Pancreas (tissue), 10 donors: ENCODE measurements at places on chromosomes 2 and 18.

- no peaks in the 10 kb centered on the region for H3K4me1 ChIP-seq
- H3K4me3 ChIP-seq: no peak overlapping the region
- peaks cover 8% of the 10 kb centered on the region for H3K27me3 ChIP-seq
- no peaks in the 10 kb centered on the region for H3K36me3 ChIP-seq
These were observed 65.6 kb downstream of the NOL4 start for GRCh38 chr18:34158881-34159690.

GRCh38 chr18:7232218-7232617, 1.3 kb downstream of the LRRC30 start:
- no peak overlapping the region for H3K27ac ChIP-seq
- H3K27me3 ChIP-seq: no peaks in the 10 kb centered on the region
- DNase-seq: no peak
- H3K4me1 ChIP-seq: no peaks in the 10 kb centered on the region
- H3K36me3 ChIP-seq: no peaks in the 10 kb centered on the region

GRCh38 chr2:64745562-64745961, 91.8 kb upstream of the SERTAD2 start:
- DNase-seq: no peak
- no peak overlapping the region for H3K4me3 ChIP-seq
- no peaks in the 10 kb centered on the region for H3K27me3 ChIP-seq
- no peak overlapping the region for H3K27ac ChIP-seq
- H3K4me1 ChIP-seq: peaks cover 9% of the 10 kb centered on the region

- H3K4me1 ChIP-seq: no peaks in the 10 kb centered on the region
- H3K27me3 ChIP-seq: no peaks in the 10 kb centered on the region
- no peak overlapping the region for H3K4me3 ChIP-seq
- DNase-seq: no peak
- H3K27ac ChIP-seq: peak overlapping the region; percentile 57
These were observed 34.5 kb downstream of the INSIG2 start for GRCh38 chr2:118122594-118123281.

- H3K4me3 ChIP-seq: no peak overlapping the region
- H3K36me3 ChIP-seq: no peaks in the 10 kb centered on the region
- peaks cover 6% of the 10 kb centered on the region for H3K4me1 ChIP-seq
- no peaks in the 10 kb centered on the region for H3K27me3 ChIP-seq
- no peak for DNase-seq
- no peak overlapping the region for H3K27ac ChIP-seq
These were observed 8.7 kb upstream of the AAK1 start for GRCh38 chr2:69652206-69652605.

- no peak overlapping the region for H3K4me3 ChIP-seq
- DNase-seq: no peak
- H3K4me1 ChIP-seq: no peaks in the 10 kb centered on the region
- no peak overlapping the region for H3K27ac ChIP-seq
These were observed 451.7 kb upstream of the HS6ST1 start for GRCh38 chr2:128770143-128771085.

DNA sequence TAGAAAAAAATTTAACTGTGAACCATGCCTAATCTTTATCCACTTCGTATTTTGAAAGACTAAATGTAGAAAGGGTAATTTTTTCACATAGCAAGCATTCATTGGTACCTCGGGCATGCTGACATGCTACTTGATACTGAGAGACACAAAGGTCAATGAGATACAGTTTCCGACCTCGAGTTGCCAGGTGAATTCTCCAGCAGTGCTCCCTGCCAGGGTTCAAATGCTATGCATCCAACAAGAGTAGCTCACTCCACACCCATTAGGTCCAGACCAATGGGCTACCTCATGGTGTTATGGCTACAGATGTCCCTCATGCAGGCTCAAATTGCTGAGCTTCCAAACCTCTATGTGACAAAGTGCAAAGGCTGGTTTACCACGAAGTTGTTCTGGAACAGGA, 305.8 kb downstream of the PIEZO2 start:
- H3K27me3 ChIP-seq: no peaks in the 10 kb centered on the region
- H3K27ac ChIP-seq: no peak overlapping the region
- no peaks in the 10 kb centered on the region for H3K36me3 ChIP-seq
- H3K4me3 ChIP-seq: no peak overlapping the region

DNA sequence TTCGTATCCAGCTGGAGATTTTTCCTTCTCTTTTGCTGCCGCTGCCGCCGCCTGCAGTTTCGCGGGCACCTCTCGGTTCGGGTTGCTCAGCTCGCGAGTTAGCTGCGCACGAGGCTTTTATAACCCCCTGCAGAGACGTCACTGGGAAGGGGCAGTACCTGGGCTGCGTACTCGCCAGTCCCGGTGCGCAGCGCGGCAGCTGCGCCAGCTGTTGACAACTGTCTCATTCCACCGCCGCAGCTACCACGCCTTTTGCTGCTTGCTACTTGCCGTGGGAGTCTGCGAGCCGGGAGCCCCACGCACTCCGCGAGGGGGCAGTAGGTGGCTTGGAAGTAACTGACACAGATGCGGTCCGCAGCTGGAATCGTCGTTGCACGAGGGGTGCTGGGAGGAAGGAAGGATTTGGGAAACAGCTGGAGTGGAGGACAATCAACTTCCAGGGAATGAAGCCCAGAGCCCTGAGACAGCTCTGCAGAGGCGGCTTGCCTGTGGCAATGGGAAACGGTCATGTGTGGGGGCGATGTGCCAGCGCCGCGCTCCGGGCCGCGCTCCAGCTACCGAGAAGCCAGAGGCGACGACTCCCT, at the start of gene TACR1:
Gene TACR1 (minus strand): TSS at position 93 of the 584 bp plus-strand sequence. CDS start 586 bp downstream, outside the sequence.
- H3K27ac ChIP-seq: no peak within 1 kb of the TSS
- no peaks in the 10 kb centered on the region for H3K36me3 ChIP-seq
- DNase-seq: peak; percentile 74
- peaks cover 18% of the 10 kb centered on the region for H3K4me1 ChIP-seq
- peaks cover 14% of the 10 kb centered on the region for H3K27me3 ChIP-seq
- peak within 1 kb of the TSS; percentile 3 for H3K4me3 ChIP-seq

- H3K27ac ChIP-seq: no peak overlapping the region
- no peak overlapping the region for H3K4me3 ChIP-seq
- no peaks in the 10 kb centered on the region for H3K27me3 ChIP-seq
- peaks cover 17% of the 10 kb centered on the region for H3K4me1 ChIP-seq
- no peaks in the 10 kb centered on the region for H3K36me3 ChIP-seq
These were observed 28.7 kb downstream of the IGFBP5 start for GRCh38 chr2:216666461-216667233.

- no peaks in the 10 kb centered on the region for H3K4me1 ChIP-seq
- no peaks in the 10 kb centered on the region for H3K36me3 ChIP-seq
- H3K27ac ChIP-seq: no peak overlapping the region
- peak; percentile 71 for DNase-seq
These were observed 558 bp downstream of the FBXO41 start for GRCh38 chr2:73283545-73284295.

DNA sequence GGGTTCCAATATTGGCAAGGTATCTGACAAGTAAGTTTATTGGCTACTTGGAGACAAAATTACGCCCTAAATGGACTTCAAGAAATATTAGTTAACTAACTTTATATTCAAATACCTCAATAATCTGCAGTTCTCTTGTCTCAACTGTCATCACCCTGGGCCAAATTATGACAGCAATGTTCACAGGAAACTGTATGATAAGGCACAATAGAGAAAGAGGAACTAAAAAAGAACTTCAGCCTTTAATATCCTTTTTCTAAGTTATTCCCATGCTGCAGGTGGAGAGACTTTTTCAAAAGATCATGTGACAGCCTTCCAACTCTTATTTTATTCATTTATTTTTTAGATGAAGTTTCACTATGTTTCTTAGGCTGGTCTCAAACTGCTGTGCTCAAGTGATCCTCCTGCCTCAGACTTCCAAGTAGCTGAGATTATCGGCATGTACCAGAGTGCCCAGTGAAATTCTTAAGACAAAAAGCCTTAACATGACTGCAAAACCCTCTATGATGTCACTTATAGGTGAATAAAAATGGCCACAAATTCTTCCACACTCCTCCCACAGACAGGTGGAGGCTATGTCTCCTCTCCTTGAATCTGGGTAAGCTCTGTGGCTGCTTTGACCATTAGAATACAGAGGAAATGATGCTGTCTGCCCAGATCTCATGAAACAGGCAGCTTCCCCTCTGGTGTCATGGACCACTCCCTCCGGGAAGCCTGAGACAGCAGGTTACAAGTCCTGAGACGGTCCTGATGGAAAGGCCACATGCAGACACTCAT, 211.0 kb downstream of the TGIF1 start:
- H3K4me1 ChIP-seq: peaks cover 7% of the 10 kb centered on the region
- H3K36me3 ChIP-seq: no peaks in the 10 kb centered on the region
- DNase-seq: peak; percentile 34
- no peaks in the 10 kb centered on the region for H3K27me3 ChIP-seq
- no peak overlapping the region for H3K4me3 ChIP-seq
